ENCODE measurements at places on chromosomes 16 and 17. TPM values are rescaled to one million over a fixed set of nuclear protein-coding genes. Genes with fewer than 3 reads are reported as not detected.

GRCh38 chr17:58246104-58246740, 7.8 kb downstream of the LPO start:
- no peaks in the 10 kb centered on the region for H3K4me1 ChIP-seq
- no peak overlapping the region for H3K27ac ChIP-seq
- DNase-seq, result peak; percentile 36
- H3K36me3 ChIP-seq, result no peaks in the 10 kb centered on the region
- no peak overlapping the region for H3K4me3 ChIP-seq

HOXB7 gene
- 0.24 TPM for total RNA-seq

- H3K4me3 ChIP-seq, result no peak overlapping the region
- H3K27ac ChIP-seq, result no peak overlapping the region
- no peaks in the 10 kb centered on the region for H3K27me3 ChIP-seq
- H3K4me1 ChIP-seq, result peaks cover 26% of the 10 kb centered on the region
Measured at GRCh38 chr16:70677499-70678120, 8.2 kb downstream of the MTSS2 start.

DNA sequence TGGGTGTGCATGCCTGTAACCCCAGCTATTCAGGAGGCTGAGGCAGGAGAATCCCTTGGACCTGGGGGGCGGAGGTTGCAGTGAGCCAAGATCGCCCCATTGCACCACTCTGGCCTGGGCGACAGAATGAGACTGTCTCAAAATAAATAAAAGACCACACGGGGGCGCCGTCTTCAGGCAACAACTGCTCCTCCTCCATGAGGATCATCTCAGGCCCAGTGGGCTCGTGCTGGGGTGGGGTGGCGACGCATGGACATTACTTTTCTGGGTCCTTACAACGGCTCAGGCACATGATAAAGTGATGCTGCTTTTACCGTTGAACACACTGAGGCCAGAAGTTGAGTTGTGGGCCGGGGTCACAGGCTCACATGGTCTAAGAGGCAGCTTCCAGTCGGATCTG, 56.2 kb downstream of the PRMT7 start:
- H3K4me3 ChIP-seq, result no peak overlapping the region
- no peak for DNase-seq
- no peaks in the 10 kb centered on the region for H3K27me3 ChIP-seq
- H3K36me3 ChIP-seq, result no peaks in the 10 kb centered on the region

CLDN7 gene
- total RNA-seq, result not detected
